ENCODE measurements at places on chromosomes 16 and 17.

DNA sequence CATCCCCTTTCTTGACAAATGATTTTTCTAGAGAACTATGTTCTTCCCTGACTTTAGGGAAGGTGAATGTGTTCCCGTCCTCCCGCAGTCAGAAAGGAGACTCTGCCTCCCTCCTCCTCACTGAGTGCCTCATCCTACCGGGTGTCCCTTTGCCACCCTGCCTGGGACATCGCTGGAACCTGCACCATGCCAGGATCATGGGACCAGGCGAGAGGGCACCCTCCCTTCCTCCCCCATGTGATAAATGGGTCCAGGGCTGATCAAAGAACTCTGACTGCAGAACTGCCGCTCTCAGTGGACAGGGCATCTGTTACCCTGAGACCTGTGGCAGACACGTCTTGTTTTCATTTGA is 7.4 kb downstream of the NAT9 start:
- no peak for DNase-seq

DNA sequence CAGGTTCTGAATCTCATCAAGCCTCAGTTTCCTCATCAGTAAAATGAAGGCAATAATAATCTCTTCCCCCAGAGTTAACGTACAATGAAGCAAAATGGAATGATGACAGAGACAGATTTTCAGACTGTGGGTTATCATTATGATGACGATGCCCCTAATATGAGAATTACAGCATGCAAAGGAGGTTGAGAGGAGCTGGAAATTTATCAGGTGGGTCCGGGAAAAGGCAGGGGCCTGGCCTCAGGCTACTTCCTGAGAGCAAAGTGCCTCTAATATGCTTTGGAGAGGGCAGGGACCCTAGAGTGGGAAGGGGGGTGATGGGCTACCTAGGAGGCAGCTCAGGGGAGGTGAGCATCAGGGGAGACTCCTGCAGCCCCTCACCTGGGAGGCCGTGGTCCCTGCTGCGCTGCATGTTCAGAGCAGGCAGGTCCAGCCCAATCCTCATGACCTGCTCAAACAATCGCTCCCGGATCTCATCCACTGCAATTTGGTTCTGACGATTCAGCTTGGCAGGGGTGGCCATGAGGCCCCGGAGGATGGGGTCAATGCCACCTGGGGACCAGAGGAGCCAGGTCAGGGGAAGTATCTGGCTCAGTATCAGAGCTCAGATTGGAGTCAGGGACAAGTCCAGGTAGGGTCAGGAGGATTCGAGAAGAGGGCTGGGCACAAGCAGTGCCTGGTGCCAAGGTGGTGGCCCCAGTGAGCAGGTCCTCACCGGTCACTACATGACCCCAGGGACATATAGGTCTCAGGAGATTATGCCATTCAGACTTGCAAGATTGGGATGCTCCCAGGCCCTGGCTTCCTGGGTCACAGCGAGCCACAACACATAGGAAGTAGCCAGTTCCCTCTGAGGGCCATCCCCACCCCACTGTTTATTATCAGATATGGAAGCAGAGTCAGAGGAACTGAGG is 8.1 kb downstream of the MPO start:
- no peak for DNase-seq

DNA sequence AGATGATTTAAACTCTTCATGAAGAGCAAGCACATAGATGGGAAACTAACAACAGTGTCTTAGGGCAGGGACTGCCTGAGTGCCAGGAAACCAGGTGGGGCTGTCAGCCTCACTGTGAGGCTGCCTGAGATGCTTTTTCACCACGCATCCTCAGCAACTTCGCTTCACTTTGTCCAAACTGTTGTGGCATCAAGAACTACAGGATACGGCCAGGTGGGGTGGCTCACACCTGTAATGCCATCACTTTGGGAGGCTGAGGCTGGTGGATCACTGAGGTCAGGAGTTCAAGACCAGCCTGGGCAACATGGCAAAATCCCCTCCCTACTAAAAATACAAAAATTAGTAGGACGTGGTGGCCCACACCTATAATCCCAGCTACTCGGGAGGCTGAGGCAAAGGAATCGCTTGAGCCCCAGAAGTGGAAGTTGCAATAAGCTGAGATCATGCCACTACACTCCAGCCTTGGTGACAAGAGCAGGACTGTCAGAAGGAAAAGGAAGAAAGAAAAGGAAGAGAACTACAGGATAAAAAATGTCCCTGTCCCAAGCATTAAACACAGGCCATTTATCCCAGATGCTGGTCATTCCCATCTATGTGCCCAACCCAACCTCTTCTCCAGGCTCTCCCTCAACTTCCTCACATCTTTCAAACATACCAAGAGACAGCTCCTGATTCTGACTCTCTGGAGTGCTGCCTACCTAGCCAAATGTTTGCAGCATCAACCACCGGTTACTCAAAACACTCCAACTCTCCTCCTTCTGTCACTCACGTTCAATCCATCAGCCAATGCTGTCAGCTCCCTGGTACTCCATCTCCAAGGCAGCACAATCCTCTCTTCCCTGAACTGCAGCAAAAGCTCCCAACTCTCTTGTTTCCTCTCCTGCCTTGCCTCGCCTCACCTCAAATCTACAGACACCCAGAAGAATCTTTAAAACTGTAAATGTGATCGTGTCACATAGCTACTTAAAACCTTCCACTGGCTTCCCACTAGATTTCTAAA is 1.6 kb downstream of the EIF4A3 start:
- no peak for DNase-seq

- DNase-seq = no peak
Observed at GRCh38 chr16:52603015-52603414, 56.1 kb upstream of the TOX3 start.

DNA sequence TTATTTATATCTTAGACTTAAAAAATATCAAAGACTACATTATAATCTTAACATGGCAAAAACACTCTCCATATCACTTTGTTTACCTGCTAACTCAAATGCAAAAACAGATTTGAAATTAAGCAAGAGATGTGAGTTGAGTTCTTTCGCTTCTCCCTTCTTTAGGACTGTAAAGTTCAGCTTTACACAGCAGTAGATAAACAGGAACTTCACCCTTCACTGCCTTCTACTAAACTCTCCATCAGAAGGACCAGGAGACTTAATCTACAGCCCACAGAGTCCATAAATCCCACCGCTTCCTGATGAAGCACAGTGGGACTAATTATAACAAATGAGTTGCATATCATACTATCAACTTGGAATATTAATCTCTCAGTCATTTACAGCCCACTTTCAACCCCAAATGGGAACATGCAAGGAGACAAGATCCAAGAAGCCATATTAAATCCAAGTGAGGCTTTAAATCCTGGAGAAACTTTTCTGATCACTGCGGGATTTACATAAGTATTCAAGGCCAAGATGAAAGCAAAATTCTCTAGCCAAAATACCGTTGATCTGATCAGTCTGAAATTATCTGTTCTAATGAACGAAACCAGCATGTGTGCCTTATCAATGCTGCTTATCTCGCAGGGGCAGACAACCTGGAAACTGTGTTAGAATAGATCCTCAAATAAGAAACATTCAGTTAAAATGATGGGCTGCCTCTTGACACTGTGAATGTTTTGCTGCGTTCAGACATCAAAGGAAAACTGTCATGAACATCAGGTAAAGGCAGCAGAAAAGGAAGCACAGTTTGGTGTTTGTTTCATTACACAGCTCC is 1.6 kb downstream of the AMFR start:
- no peak for DNase-seq

GRCh38 chr16:3949946-3950342 is 69.4 kb upstream of the CREBBP start:
- no peak for DNase-seq

DNA sequence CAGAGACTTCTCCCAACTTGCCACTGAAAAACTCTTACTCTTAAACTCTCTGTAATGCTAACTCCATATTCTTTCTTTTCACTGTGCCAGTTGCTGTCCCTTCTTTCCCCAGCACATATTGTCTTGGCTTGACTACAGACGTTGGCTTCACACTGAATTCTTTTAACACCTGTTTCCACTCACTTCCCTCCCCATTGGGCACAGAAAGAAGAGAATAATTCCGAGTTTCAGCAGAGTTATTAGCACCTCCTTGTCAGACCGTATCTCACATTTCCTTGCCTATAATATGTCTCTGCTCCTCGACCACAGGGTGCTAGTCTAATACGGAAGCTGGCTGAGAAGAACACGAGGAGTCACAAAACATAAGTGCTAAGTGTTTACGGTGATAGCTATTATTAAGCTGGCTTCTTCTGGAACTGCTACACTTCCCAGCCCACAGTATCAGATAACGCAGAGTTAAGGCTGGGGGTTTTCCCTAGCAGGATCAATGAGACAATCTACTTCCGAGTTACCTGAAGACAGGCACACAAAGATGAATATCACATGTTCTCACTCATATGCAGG is 188.5 kb upstream of the CDH8 start:
- no peak for DNase-seq

Measured in activated CD4-positive, CD25-positive, alpha-beta regulatory T cell (primary cell).